Stimulated activated naive B cell treated with anti-CD40 and anti-IgM and Interleukin-4, amounts not matched to agents 10 μg/mL and 1 μg/mL and 100 μg/mL, for 72 hours (primary cell): ENCODE measurements at places on chromosomes 6 and 20.

DNA sequence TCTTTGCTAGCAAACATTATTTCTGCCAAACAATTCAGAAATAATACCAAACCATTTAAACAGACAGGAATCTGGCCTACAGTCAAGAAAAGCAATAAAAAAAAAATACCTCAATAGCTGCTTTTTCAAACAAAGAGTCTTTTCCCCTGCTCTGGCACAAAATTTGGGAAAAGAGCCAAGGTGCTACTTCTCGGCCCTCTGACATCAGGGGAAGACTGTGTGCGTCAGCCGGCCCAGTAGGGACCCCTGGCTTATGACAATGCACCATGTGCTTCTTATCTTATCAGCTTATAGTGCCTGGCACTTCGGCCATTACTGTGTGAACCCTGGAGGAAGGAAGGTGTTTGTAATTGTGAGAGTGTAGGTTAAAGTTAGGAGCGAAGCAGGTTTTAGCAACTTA, 89.4 kb downstream of the PDE10A start:
- DNase-seq: no peak

DNA sequence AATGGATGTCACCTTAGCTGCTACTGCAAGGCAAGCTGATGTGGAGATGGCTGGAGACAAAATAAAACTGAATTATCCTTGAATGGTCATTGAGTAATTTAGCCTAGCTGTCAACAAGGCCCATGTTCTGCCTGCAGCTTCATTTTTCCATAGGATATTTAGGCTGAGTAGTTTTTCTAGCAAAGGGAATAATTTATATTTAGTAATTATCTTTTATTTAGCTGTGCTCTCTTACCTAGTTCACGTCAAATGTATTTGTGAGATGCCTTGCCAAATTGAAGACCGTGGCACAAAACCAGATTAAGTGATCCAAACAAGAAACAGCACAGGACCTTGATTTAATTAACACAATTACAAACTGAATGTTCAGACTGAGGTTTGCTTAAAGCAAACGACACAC, 77.4 kb upstream of the CEP162 start:
- DNase-seq: no peak

DNA sequence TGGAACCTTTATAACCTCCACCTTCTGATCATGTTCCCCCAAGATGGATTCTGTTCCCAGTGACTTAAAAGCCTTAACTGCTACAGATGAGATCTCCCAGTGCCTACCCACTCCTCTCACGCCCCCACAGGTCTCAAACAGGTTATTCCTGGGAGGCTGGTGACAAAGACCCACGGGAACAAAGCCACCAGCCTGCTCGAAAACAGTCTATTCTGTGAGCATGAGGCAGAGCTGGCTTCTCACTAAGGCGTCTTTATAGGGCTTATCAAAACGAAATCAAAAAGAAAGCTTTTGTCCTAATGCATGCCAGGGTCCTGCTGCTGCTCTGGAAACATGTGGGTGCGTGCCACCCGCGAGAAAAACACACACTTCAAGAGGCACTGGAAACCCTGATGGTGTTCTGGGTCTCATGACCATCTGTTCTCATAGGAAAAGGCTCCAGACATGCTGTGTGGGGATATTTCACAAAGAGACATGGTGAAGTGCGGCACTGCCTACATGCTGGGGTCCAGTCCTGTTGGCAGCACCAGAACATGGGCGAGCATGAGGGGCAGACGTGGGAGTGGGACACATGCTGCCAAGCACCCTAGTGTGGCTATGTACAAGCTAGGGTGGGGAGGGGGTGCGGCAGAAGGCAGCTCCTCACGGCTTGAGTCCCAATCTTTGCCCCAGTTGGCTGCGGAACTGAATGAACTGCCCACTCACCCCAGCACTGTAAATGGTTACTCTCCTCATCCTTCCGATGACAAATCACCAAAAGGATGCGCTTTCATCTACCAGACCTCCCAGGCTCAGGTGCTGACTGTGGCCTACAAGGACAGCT, 2.1 kb downstream of the FKBP1A start:
- no peak for DNase-seq

DNA sequence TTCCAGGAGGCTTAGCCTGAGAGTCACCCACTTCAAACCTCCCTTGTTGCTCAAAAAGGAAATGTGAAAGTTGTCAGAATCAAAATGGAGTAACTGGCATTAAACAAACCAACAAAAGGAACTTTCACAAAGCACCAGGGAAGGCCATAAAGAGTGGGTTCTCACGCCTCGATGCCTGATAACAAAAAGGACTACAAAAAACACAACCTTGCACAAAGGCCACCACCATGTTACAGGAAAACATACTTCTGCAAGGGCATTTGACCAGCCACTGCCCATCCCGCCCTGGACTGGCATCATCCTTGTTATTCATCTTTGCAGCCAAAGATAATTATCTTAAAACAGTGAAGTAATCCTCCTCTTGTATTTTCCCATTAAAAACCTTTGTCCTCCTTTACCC, 34.8 kb downstream of the RNASET2 start:
- DNase-seq: no peak

DNA sequence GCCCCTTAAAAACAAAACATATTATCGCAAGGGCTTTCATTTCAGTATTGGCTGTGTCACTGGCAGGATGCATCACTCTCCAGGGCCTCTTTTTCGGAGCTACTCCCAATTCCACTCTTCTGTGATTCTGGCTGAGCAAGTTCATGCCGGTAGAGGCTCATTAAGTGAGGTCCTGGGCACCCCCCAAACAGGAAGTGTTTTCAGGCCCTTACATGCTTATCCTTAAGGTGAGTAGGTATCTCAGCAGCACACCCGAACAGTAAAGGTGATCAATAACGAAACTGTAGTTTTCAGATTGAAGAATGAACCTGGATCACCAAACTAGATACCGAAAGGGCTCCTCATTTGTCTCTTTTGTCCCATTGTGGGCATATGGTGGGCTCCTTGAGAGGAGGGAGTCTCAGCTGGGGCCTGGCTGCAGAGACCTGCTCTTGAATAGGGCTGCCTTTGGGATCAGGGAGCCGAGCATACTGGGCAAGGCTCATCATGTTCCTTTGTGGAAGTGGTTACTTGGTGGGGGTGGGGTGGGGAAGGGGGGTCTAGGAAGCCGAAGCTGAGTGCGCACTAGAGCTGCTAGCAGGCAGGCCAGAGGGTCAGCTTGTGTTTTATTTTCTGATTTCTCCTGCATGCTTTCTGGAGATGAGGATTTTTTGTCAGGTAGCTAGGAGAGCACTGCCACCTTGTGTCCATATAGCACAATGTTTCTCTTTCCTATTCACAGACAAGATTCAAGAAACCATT, 65.2 kb downstream of the CDS2 start:
- peak; percentile 17 for DNase-seq

DNA sequence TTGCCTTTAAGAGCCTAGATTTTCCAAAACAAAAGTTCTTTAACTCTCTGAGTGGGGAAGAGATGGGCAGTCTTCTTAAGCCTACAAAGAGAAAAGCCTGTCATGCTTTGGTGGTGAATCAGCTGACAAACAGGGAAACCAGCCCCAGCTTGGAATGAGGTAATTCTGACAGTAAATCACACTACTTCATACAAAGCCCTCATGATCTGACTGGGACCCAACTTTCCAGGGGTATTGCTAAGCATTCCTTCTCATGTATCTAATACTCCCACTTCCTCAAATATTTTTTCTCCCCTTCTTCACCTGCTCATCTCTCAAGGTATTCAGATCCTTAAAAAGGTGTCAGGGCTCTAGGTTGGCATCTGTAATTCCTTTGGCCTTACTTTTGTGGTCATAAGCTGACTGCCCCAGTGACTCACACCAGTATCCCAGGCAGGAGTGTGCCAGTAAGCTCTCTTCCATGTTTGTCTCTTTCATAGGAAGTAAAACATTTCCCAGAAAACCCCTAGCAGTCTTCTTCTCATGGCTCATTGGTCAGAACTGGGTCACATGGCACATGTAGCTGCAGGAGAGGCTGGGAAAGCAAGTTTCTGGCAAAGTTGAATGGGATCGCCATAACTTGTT, 15.0 kb upstream of the TBC1D22B start:
- no peak for DNase-seq

DNA sequence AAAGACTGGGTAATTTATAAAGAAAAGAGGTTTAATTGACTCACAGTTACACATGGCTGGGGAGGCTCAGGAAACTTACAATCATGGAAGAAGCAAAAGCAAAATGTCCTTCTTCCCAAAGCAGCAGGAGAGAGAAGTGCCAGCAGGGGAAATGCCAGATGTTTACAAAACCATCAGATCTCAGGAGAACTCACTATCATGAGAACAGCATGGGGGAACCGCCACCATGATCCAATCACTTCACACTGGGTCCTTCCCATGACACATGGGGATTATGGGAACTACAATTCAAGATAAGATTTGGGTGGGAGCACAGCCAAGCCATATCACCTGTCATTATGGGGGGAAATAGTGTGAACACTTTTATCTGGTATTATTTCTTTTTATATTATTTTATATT, 557.2 kb downstream of the EYS start:
- DNase-seq: no peak

GRCh38 chr6:49855221-49855620, 11.1 kb downstream of the CRISP1 start:
- no peak for DNase-seq

- DNase-seq: no peak
Observed at GRCh38 chr20:10902576-10903282, 228.9 kb upstream of the JAG1 start.

DNA sequence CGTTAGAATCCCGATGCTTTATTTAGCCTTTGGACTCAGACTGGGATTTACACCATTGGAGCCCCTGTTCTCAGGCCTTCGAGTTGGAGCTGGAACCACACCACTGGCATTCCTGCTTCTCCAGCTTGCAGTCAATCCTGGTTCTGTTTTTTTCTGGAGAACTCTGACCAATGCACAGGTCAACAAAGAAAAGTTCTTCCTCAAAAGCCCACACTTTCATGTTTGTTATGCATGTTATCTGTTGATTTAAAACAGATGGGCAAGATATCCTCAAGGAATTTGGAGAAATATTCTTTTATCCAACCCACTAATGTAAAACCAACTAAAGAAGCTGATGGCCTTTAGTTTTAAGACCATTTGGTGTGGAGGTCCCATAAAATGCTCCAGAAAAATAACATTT, 205.7 kb downstream of the ANKRD60 start:
- no peak for DNase-seq
